ENCODE measurements at places on chromosomes 2 and 18.

GRCh38 chr18:21167641-21168377 lies 56.2 kb upstream of the ROCK1 start:
- DNase-seq = no peak

GRCh38 chr2:172953970-172954852 lies 121.4 kb upstream of the MAP3K20 start:
- no peak for DNase-seq

- DNase-seq = no peak
These were observed 204.8 kb downstream of the ANAPC1 start for GRCh38 chr2:111679202-111679601.

- DNase-seq = no peak
These were observed 188.8 kb downstream of the ZEB2 start for GRCh38 chr2:144330951-144331673.

DNA sequence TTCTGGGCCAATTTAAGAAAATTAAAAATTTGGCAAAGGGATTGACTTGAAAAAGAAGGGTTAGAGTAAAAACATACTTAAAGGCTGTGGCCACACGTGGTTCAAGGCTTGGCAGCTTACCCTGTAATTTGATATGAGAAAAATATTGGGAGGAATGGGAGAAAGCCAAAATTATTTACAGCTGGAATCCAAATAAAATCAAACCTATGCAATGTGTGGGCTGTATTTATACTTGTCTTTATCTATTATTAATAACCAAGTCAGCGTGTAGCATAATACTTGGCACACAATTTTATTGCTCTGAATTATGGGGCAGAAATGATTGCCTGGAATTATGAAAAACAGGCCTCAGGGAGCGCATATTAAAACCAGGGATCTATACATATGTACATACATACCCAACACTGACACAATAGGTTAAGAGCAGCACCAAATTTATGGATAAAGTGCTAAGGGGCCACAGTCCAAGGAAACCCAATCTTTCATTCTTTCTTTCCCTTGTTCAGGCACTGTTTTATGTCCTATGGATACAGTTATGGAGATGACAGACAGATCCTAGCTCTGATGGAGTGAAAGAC lies 35.6 kb downstream of the FAM124B start:
- no peak for DNase-seq

GRCh38 chr2:8009010-8009597 lies 672.8 kb upstream of the ID2 start:
- no peak for DNase-seq

DNA sequence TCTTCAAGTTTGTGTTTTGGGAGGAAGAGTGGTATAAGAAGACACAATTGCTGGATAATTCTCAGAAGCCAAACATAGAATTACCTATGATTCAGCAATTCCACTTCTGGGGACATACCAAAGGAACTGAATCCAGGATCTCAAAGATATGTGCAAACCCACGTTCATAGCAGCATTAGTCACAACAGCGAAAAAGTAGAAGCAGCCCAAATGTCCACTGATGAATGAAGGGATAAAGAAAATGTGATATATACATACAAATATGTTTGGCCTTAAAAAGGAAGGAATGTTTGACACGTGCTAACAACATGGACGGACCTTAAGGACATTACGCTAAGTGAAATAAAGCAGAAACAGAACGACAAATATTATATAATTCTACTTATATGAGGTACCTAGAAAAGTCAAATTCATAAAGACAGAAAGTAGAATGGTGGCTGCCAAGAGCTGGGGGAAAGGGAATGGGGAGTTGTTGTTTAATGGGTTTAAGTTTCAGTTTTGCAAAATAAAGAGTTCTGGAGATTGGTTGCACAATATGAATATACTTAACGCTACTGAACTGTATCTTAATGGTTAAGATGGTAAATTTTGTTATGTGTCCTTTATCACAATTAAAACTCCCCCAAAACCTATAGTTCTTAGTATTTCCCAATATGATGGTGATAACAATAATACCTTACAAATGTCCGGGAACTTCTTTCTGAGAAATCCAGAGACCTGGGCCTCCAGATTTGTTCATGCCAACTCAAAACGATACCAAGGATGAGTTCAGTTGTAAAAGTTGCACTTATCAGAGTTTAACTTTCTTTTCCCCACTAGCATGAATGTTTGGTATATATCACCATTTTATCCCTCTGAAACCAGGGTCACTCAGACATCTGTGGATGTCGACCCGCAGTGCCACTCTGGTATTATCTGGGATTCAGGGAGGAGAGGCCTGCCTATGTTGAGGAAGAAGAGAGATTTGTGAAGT lies 33.7 kb upstream of the WIPF1 start:
- DNase-seq = no peak

DNA sequence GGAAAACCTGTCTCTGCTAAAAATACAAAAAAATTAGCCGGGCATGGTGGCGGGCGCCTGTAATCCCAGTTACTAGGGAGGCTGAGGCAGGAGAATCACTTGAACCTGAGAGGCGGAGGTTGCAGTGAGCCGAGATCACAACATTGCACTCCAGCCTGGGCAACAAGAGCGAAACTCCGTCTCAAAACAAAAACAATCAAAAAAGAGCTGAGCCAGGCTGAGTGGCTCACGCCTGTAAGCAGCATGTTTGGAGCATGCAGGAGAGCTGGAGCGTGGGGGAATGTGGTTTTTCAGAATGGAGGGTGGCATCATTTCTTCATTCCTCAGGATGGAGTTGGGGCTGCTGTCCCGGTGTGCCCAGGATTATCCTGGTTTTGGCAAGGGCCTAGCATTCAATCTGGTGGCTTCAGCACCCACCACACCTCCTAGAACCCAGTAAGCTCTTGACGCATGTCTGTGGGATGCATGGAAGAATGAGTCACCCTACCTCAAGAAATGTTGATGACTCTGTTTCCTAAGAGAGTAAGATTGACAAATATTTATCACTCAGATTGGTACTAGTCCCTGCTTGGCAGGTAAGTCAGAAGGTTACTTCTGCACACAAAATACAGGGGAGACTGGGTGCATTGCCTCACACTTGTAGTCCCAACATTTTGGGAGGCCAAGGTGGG lies 90.2 kb upstream of the ODC1 start:
- no peak for DNase-seq

DNA sequence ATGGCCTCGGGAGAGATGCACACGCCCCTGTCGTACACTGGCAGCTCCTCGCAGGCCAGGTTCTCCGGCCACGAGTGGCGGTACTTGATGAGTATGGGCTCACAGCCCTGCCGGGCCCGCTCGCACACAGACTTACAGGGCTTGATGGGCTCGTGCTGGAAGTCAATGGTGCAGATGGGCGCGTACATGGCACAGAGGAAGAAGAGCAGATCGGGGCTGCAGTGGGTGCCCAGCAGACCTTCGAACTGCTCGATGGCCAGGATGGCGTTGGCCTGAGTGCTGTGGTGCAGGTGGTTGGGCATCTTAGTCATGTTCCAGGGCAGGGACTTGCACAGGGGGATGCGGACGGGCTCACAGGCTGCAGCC lies 359 bp downstream of the FRZB start:
- DNase-seq = no peak

DNA sequence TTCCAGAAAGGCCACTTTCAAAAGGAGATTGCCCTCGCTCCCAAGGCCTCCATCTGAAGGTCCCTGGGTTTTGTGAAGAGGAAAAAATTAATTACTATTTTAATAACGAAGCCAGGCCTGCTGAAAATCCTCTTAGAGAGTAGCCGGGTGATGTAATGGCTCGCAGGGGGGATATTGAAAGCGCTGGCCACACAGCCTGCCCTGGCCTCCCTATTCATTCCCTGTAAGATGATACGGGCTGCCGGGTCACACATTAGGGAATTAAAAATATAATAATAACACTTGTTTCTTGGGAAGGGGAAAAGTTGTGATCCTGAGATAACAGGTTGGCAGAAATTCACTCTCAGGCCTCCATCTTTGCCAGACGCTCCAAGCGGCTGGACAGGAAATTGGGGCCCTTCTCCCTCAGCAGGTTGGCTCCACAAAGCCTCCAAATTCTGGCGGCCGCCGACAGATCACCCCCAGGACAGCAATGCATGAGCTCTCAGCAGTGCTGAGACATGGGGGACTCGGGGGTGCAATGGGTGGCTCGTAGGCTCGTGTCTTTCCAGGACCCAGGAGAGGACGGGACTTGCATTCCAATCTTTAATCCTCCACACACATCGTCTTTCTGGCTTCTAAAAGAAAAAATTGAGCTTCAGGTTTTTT lies 299.9 kb upstream of the SALL3 start:
- DNase-seq = no peak

GRCh38 chr2:174445248-174445647 lies 41.6 kb downstream of the GPR155 start:
- no peak for DNase-seq

DNA sequence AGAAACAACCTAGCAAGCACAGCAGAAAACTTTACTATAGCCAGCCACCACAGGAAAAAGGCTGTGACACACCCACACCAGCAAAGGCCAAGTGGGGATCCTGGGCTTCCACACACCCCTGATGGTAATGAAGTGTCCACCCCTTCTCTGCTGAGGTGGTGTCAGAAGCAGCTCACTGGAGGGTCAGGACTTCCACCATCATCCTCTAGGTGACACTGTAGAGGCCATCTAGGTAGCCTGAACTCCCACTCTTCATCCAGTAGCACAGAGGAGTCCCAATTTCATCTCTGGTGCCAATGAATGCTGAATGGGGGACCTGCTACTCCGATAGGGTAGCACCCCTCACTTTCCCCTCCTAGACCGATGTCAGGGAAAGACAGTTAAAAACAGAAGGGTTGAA lies 1544.4 kb downstream of the LRP1B start:
- DNase-seq = no peak

GRCh38 chr2:102522890-102523289 lies 49.9 kb downstream of the SLC9A4 start:
- DNase-seq = peak; percentile 3

- DNase-seq = no peak
These were observed 12.3 kb upstream of the KCNJ3 start for GRCh38 chr2:154686162-154686561.

GRCh38 chr2:30287857-30288513 lies 56.7 kb downstream of the LBH start:
- no peak for DNase-seq

GRCh38 chr18:61676773-61677434 lies 215.9 kb downstream of the RNF152 start:
- DNase-seq = no peak

DNA sequence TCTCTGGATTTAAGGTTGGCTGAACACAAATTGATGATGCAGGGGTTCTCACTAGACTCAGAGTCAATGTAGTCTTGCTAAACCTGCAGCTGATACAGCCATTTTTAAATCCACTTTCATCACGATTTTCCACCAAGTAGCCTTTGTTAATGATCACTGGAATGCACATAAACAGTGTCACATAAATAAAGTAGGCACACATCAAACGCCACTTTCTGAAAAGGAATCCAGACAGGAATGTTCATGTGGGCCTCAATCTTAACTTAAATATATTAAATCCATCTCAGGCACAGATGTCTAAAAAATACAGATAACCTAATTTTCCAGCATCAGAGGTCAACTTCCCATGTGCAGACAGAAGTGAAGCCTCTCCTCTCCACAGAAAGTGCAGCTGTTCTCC lies 58.3 kb downstream of the LAMA1 start:
- no peak for DNase-seq

- DNase-seq = no peak
These were observed 20.1 kb downstream of the ARL4C start for GRCh38 chr2:234476766-234477165.

DNA sequence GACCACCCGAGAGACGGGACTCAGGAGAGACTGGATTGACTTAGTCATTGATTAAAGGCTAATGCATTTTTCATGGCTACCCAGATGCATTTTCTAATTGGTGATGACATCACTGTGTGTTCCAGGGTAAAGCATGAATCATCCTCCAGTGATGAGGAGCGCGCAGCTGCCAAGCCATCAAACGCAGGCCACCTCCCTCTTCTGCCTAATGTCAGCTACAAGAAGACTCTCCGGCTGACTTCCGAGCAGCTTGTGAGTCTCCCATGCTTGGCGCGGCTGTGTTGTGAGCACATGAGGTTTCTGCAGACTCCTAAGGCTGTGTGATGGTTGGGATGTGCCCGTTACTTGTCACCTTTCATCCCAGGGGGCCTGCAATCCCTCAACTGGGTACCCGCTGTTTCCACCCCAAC lies 56.4 kb downstream of the LPIN1 start:
- no peak for DNase-seq

GRCh38 chr2:216344206-216344949 lies 27.9 kb downstream of the MARCHF4 start:
- DNase-seq = no peak

- no peak for DNase-seq
These were observed 61.9 kb downstream of the PPP1R1C start for GRCh38 chr2:182047544-182047943.

DNA sequence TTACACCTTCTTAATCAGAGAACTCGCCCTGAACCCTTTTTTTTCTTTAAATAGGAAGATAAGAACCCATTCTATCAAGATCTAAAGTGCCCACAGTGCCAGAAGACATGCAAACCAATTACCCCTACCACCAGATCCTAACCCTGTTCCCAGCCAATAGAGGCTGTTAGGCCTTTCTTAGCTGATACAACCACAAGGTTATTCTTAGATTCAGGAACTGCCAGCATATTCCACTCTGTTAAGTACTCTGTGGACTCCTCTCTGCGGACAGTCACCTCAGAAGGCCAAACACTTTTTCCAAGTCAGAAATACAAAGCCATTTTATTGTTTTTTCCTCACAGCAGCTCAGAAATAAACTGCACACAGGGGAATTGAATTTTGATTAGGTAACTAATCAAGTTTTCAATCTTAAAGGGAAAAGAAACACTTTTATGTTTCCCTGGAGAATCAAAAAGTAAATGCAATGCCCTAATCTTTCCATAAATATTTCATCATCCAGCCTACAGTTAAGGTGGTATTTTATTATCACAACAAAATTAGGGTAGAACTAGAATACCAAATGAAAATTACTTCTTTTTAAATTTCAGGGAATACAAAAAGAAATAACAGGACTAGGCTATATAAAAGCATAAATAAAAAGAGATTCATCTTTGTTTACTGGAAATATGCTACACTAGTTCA lies 111.4 kb downstream of the NBAS start:
- no peak for DNase-seq

- DNase-seq = no peak
These were observed 100.4 kb upstream of the SMAD2 start for GRCh38 chr18:48030616-48031480.

DNA sequence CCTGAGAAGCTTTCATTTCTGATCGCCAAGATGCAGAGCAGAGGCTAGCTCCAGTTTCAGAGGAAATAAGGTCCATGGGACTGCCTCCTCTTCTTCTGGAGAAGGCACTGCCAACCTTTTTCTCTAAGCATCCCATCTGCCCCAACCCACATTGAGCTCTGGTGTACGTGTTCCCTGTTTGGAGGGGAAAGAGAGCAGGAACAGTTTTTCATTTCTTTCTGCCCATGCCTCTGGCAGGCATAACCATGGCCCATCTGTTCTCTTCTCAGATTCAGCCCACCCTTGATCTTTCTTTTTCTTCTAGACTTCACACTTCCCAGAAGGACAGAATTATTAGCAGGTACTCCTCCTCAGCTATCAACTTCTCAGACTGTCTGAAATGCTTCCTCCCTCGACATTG lies 1110.3 kb upstream of the KLHL29 start:
- DNase-seq = no peak

DNA sequence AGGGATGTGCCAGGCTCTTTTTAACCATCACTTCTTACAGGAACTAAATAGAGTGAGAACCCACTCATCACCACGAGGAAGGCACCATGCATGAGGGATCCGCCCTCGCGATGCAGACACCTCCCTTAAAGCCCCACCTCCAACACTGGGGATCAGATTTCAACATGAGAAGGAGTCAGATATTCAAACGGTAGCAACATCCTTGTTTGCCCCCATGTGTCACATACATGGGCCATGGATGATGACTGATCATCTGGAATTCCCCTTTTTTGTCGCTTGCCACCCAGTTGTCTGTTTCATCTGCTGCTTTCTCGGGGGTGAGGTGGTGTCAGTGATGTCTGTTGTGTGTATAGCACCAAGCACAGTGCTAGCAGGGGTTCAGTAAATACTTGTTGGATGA lies 57.9 kb downstream of the NCK2 start:
- peak; percentile 91 for DNase-seq

All from CD4-positive, alpha-beta T cell treated with Interleukin-2 at 100 ng/mL for 4 hours (primary cell).